ENCODE measurements at places on chromosomes 6 and 20. TPM values are rescaled to one million over a fixed set of nuclear protein-coding genes. Genes with fewer than 3 reads are reported as not detected.

DNA sequence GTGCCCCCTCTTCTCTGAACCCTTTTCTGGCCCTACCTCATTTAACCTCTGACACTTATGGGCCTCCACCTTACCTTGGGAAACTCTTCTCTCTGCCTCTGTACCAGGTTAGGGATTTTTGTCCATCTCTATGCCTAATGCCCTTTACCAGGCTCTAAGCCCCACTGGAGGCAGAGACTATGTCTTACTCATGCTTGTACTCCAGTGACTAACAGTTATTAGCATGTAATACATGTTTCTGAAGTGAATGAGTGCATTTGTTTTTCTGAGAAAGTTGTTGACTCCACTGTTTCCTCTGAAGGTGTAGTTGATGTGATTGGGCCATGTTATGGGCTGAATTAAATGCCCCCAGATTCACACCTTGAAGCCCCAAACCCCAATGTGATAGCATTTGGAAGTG lies 234.3 kb downstream of the PACRG start:
- DNase-seq = no peak

The WFDC5 gene
- total RNA-seq = 3.2 TPM

- no peak for DNase-seq
Observed at GRCh38 chr6:89805814-89806371, 13.7 kb downstream of the MDN1 start.

The HEY2 gene
- 1.3 TPM for total RNA-seq

The SPATA2 gene
- 4.0 TPM for total RNA-seq

The RIMS1 gene
- 16.8 TPM for total RNA-seq

DNA sequence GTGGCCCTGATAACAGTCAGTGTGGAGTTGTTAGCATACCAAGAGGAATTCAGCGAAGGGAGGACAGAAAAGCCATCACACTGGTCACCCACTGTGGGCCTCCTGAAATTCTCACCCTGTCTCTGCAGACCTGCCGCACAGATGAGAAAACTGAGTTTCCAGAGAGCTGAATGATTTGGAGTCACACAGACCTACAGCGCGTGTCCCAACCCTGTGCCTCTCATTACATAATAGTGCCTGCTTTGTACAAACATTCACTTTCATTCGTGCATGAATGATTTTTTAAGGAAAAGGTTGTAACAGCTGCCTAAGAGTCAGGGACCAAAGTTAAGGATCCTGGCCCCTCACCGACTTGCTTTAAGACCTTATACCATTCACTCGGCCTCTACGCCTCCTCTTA lies 62.7 kb downstream of the THBS2 start:
- no peak for DNase-seq

DNA sequence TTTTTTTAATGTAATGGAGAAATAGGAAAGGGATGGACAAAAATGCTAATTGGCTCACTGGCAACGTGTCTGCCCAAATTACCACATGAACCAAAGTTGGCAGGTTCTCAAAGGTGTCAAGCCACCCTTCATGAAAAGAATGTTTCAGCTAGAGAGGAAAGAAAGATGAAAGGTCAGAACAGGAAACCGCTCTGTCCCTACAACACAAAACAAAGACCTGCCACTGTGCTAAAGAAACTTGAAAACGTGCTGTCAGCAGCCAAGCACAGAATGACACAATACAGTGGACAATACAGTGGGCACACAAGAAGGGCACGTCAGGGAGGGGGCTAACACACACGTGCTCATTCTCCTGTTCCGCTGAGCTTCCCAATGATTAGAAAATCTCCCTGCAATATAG lies 4.9 kb downstream of the PREP start:
- no peak for DNase-seq

The EYA4 gene
- 0.23 TPM for total RNA-seq

The ABHD12 gene
- total RNA-seq = 48.1 TPM

GRCh38 chr20:54090230-54091119 lies 20.1 kb upstream of the BCAS1 start:
- DNase-seq = no peak
